ENCODE measurements at places on chromosomes 16 and 17. TPM values are rescaled to one million over a fixed set of nuclear protein-coding genes. Genes with fewer than 3 reads are reported as not detected.

FOXL1 gene
- polyA plus RNA-seq: 0.07 TPM

- H3K4me1 ChIP-seq: peaks cover 6% of the 10 kb centered on the region
- no peak overlapping the region for H3K4me3 ChIP-seq
- peak; percentile 33 for DNase-seq
- no peaks in the 10 kb centered on the region for H3K27me3 ChIP-seq
These were observed 4.8 kb upstream of the GFOD2 start for GRCh38 chr16:67723911-67724305.

- H3K27ac ChIP-seq: no peak overlapping the region
- no peaks in the 10 kb centered on the region for H3K36me3 ChIP-seq
- H3K4me1 ChIP-seq: no peaks in the 10 kb centered on the region
- no peak for DNase-seq
These were observed 370.2 kb upstream of the MAF start for GRCh38 chr16:79970551-79971236.

NEUROD2 gene
- 0.03 TPM for polyA plus RNA-seq

DNA sequence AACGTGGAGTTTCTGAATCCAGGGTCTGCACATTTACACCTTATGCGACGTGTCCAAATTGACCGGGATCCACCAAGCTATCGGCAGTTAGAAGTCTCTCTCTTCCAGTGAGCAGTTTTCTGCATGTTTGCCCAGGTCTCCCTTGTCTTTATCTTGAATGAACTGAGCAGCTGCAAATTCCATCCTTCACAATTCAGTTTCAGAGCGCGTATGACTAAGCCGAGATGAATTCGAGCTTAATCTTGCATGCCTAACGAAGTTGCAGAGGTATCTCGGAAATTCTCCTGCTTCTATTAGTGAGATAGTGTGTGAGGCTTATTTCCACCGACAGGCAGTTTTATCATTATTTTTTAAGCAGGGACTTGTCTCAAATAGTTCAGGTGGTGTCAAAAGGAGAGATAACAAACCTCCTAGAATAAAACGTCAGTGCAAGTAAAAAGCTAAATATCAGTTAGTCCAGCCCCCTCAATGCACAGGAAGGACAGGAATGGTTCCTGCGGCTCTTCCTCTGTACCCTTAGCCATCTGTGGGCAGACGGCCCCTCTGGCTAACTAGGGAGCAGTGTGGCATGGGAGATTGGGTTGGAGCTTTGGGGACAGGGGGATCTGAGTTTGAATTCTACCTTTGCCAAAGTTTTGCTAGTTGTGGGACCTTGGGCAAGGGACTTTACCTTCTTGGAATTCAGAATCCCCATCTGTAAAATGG lies 93.0 kb upstream of the GPR139 start:
- no peaks in the 10 kb centered on the region for H3K4me1 ChIP-seq
- no peak overlapping the region for H3K27ac ChIP-seq
- no peak for DNase-seq
- H3K36me3 ChIP-seq: no peaks in the 10 kb centered on the region

DNA sequence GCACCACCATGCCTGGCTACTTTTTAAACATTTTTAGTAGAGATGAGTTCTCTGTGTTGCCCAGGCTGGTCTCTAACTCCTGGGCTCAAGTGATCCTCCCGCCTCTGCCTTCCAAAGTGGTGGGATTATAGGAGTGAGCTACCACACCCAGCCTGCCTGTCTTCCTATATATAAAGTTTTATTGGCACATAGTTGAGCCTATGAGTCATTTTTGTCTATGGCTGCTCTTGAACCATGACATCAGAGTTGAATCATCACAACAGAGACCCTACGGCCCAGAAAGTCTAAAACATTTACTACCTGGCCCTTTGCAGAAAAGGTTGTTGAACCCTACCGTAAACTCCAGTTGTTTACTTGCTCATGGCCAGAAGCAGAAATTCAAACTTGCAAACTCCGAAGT lies 7.9 kb downstream of the SEPTIN12 start:
- no peaks in the 10 kb centered on the region for H3K4me1 ChIP-seq
- H3K27ac ChIP-seq: no peak overlapping the region
- H3K36me3 ChIP-seq: no peaks in the 10 kb centered on the region

CD7 gene
- polyA plus RNA-seq: 24.5 TPM

MSLN gene
- 0.22 TPM for polyA plus RNA-seq

GPT2 gene
- 4.6 TPM for polyA plus RNA-seq

KIF2B gene
- not detected for polyA plus RNA-seq

DNA sequence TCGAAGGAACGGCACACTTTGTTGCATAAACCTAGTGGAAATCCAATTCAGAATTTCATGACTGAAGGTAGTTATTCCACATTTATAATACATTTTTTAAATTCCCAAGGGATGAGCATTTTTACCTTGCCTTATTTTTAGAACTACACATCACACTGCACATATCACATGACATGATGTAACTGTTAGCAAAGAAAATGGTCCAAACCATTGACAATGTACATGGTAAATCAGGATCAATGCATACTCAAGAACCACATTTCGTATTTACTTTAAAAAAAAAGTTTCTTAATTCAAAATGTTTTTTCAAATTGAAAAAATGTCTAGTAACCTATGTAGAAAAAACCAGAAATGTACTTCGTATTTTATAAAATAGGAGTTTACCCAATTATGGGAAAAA lies 2.5 kb downstream of the KANSL1 start:
- H3K4me1 ChIP-seq: peaks cover 73% of the 10 kb centered on the region
- H3K4me3 ChIP-seq: peak overlapping the region; percentile 90

GRCh38 chr17:36498560-36499300 lies 12.2 kb downstream of the ZNHIT3 start:
- H3K4me1 ChIP-seq: no peaks in the 10 kb centered on the region
- H3K27ac ChIP-seq: no peak overlapping the region
- peaks cover 54% of the 10 kb centered on the region for H3K36me3 ChIP-seq
- no peaks in the 10 kb centered on the region for H3K27me3 ChIP-seq
- H3K4me3 ChIP-seq: no peak overlapping the region
- DNase-seq: no peak

TMC8 gene
- 191 TPM for polyA plus RNA-seq

SMTNL2 gene
- 0.36 TPM for polyA plus RNA-seq

DNA sequence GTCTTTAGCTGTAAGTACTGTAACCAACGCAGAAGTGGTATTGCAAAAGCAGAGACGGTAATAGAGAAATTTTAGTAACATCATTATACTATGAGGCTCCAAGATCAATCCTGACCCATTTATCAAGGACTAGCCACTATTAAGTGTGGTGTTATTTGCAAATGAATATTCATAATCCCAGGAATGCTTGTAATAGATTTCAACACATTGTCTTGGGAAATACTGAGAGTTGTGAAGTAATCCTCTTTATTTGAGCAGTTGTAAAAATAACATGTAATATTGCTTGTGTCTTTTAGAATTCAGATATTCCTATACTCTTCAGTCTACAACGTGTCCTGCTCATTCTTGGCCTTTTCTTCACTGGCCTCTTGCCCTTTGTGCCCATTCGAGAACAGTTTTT lies 46.4 kb downstream of the GDPD1 start:
- DNase-seq: no peak
- no peaks in the 10 kb centered on the region for H3K36me3 ChIP-seq
- no peaks in the 10 kb centered on the region for H3K27me3 ChIP-seq
- H3K4me1 ChIP-seq: no peaks in the 10 kb centered on the region
- no peak overlapping the region for H3K4me3 ChIP-seq

- H3K4me3 ChIP-seq: no peak overlapping the region
- no peak overlapping the region for H3K27ac ChIP-seq
- H3K36me3 ChIP-seq: no peaks in the 10 kb centered on the region
- no peaks in the 10 kb centered on the region for H3K27me3 ChIP-seq
- no peak for DNase-seq
These were observed 37.7 kb upstream of the LCMT1 start for GRCh38 chr16:25073854-25074253.

- no peaks in the 10 kb centered on the region for H3K36me3 ChIP-seq
- no peak for DNase-seq
- H3K4me3 ChIP-seq: no peak overlapping the region
- H3K27me3 ChIP-seq: no peaks in the 10 kb centered on the region
- no peaks in the 10 kb centered on the region for H3K4me1 ChIP-seq
These were observed 80.0 kb downstream of the PCTP start for GRCh38 chr17:55830699-55831471.

DNA sequence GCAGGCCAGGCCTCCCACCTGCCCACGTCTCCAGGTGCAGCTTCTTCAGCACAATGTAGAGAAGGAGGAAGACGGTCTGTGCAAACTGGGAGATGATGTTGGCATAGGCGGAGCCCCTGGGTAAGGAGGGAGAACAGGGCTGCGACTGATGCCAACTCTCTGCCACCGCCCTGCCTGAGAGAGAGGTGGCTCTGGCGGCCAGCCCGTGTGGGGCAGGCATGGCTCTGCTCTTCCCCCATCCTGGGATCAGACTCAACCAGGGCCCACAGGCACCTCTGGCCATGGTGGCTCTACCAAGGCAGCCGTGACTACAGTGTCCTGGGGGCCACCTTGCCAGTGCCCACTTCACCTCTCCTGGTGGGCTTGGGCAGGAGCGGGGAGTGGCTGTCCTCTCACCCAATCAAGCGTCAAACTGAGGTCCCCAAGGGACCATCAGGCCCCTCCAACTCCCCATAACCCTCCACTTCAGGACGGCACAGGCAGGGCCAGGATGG lies 8.6 kb downstream of the SLC47A2 start:
- no peaks in the 10 kb centered on the region for H3K36me3 ChIP-seq
- no peak overlapping the region for H3K27ac ChIP-seq
- H3K4me1 ChIP-seq: peaks cover 20% of the 10 kb centered on the region
- DNase-seq: no peak
- H3K4me3 ChIP-seq: no peak overlapping the region

Data from spleen (tissue), 13 donors.